ENCODE measurements at places on chromosomes 5 and 9.

DNA sequence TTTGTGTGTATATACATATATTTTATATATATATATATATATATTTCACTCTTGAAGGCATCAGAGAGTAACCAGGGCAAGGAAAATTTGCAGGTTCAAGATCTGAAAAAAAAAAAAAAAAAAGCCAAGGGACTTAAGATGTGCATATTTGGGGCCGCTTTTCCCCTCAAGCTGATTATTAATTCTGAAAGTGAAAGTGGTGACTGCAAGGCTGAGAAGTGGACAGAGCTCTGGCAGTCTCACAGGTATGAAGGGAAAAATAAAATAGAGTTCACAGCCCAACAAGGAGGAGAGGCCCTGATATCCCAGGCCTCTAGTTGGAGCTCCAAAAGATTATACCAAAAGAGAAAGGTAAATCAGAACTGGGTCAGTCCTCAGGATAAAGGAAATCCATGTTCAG lies 234.4 kb upstream of the GAS1 start:
- no peak for DNase-seq

- DNase-seq, result no peak
Observed at GRCh38 chr9:94692601-94693000, 33.9 kb upstream of the AOPEP start.

GRCh38 chr9:74609671-74610405 lies 112.7 kb downstream of the RORB start:
- no peak for DNase-seq

GRCh38 chr5:159184236-159184635 lies 25.1 kb downstream of the RNF145 start:
- no peak for DNase-seq

GRCh38 chr9:12718482-12719026 lies 25.4 kb downstream of the TYRP1 start:
- no peak for DNase-seq

- peak; percentile 86 for DNase-seq
Observed at GRCh38 chr5:181173027-181173419, 25.6 kb downstream of the OR2V2 start.

DNA sequence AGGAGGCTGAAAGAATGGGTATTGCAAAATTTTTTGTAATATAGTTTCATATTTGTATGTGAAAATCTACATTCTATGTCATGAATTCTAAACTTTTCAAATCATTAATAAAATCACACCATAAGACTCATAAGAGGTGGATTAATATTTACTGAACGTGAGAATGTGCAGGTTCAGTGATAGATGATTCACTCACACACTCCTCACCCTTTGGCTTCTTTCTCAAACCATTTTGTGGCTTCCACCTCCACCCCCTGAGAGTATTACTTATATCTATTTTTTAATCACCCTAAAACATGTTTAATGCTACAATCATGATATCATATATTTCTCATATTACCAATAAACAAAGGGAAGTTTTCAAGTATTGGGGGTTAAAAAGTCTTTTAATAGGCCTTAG lies 275.5 kb downstream of the MEF2C start:
- DNase-seq, result no peak

DNA sequence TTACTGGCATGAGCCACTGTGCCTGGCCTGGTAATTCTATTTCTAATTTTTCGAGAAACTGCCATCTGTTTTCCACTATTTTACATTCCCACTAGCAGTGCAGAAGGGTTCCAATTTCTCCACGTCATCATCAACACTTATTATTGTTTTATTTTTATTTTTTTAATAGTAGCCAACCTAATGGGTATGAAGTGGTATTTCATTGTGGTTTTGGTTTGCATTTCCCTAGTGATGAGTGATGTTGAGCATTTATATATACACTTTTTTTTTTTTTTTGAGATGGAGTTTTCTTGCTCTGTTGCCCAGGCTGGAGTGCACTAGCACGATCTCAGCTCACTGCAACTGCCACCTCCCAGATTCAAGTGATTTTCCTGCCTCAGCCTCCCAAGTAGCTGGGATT lies 28.3 kb downstream of the WWC1 start:
- no peak for DNase-seq

DNA sequence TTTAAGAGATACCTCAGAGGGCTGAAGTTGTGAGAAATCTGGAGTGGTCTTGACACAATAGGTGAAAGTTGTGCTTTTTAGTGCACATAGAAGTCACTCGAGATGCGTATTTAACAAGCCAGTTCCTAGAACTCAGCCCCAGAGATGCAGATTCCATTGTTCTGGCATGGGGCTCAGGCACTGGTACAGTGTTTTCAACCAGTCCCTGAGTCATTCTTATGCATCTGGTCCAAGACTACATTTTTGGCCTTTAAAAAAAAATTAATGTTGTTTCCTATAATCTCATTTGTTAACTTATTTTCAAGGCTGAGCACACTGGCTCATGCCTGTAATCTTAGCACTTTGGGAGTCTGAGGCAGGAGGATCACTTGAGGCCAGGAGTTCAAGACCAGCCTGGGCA lies 29.6 kb downstream of the PTTG1 start:
- no peak for DNase-seq

GRCh38 chr5:35971186-35971877 lies 19.9 kb downstream of the UGT3A1 start:
- DNase-seq, result no peak

DNA sequence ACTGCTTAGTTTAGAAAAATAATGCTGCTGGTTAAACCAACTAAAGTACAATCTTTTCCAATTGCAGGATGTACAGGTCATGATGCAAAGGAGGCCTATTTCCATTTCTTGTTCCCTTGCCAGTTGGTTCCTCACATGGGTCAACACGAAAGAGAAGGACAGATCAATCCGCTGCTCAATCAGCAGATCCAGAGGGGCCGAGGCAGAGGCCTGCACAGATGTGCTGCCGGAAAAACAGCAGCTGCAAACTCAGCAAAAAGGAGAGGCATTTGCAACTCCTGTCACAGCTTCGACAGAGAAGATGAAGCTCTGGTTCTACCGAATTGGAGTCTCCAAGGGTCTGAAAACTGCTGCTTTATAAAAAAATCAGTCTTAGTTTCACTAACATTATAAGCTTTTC lies 69.8 kb downstream of the NIPSNAP3B start:
- no peak for DNase-seq

- DNase-seq, result peak; percentile 52
Observed at GRCh38 chr9:129436751-129437625, 183.9 kb downstream of the C9orf50 start.
